Fibroblast of villous mesenchyme (primary cell): ENCODE measurements at places on chromosomes 2 and 18. TPM values are rescaled to one million over a fixed set of nuclear protein-coding genes. Genes with fewer than 3 reads are reported as not detected.

DNA sequence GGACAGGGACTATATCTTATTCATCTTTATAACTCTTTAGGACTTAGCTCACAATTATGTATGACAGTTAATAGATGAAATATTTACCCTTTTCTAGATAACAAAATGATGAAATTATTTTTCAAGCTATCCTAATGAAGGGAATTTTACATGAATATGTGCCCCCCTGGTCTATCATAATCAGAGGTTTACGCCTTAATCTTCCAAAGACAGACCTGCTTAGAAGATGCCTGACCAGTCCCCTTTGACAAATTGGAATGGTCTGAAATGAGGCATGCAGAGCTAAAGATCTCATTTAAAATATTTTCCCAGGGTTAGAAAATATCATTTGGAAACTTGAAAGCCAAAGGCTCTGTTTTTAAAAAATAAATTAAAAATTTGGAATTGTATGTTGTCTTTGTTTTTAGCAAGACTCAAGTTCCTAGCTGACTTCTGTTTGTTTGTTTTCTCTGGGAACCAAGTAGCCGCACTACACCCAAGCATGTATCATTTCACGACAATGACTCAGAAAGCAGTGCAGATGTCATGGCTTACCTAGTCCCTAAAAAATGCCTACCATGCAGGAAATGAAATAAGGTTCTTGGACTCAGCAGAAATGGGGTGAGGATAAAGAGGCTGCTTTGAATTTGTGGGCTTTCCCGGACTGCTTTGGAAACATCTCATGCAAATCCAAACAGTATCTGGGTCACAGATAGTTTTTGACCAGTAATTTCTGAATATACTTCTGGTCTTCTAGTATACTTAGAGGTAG lies 162.1 kb downstream of the ZEB2 start:
- peak; percentile 94 for DNase-seq

DNA sequence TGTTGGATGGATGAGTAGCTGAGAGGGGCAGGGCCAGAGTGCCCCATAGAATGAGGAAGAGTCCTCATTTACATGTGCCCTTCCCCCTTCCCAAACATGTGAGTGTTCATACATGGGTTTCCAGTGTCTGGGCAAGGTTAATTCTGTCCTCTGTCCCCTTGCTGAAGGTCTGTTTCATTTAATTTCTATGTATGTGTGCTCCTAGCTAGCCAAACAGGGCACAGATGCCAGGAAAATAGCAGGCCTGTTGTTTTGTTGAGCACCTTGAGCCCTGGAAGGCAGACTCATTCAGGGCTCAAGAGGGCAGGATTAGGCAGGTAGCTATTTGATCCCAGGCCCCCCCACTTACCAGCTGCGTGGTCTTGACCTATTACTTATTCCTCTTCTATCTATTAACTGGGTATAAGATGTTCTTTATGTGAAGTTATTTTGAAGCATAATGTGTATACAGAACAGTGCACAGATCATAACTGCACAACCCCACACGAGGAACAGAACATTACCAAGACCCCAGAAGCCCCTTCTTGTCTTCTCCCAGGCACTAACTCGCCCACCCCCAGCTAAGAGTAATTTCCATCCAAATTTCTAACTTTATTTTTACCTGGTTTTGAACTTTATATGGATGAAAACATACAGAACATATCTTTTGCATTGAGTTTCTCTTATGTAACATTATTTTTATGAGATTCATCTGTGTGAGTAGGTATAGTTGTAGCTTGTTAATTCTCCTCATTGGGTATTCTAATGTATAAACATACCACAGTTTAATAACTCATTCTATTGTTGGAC lies 164.3 kb downstream of the RPIA start:
- no peak for DNase-seq

MBOAT2 gene
- total RNA-seq: 33.5 and 72.5 TPM in 2 replicates

DNA sequence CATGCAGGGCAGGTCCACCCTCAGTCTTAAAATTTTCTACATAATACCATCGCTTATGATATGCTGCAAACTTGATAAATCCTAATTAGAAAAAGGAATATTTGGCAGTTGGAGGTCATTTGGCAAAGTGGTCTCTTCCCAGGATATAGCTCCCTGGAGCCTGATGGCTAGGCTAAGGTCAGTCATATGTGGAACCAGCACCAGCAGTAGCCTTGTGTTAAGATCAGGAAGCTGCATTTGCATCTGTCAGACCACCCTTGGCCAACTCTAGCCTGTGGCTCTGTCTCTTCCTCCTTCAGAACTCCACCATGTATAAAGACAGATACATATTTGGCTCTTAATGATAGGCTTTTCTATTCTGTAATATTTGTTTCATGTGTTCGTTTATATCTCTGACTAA lies 5.4 kb upstream of the HK2 start:
- DNase-seq: no peak

DNA sequence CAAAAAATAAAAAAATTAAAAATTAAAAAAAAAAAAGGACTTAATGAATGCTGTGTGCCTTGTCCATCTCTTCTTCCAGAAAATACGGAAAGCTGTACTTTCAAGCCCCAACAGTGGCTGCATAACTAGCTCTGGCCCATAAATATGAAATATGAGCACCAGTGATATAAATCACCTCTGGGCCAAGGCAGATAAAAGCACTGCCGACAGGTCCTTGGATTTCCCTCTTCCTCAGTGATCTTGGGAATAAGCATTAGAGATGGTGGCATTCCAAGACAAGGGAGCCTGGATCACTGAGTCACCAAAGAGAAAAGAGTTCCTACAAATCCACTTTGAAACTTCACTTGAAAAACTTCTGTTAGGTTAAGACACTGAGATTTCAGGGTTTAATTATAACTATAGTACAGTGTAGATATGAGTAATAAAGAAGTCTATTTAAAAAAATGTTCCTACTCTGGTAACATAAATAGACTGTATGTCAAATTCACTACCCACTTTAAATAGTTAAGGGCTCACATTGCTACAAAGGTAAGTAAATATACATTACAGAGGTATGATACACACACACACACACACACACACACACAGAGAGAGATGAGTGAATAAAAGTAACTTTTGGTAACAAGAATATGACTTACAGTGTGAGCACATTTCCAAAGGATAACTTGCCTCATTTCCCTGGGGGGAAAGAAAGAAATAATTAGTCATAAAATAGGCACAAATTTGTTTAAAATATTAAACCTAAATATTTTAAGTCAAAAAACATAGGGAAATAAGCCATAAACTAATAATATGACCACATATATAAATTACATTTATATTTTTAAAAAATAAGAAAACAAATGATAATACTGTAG lies 35.6 kb downstream of the PPP3R1 start:
- DNase-seq: no peak

DNA sequence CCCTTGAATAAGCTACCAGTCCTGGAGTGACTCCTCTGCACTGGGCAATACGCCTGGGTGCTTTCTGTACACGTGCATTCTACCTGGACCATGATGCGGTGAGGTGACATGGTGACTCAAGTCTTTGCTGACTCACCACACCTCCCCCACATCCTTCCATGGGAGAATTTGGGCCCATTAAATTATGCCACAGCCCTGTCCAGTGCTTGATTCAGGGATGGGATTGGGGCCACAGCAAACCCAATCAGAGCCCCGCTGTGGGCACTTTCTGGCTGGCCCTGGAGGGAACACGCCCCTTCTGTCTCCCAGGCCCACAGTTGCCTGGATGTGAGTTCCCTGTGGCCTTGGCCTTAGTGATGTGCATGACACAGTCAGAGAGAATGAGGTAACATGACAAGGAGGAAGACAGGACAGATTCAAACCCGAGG lies 86.9 kb downstream of the LRRC30 start:
- DNase-seq: no peak

CAVIN2 gene
- 8.4 and 21.6 TPM in 2 replicates for total RNA-seq

DNA sequence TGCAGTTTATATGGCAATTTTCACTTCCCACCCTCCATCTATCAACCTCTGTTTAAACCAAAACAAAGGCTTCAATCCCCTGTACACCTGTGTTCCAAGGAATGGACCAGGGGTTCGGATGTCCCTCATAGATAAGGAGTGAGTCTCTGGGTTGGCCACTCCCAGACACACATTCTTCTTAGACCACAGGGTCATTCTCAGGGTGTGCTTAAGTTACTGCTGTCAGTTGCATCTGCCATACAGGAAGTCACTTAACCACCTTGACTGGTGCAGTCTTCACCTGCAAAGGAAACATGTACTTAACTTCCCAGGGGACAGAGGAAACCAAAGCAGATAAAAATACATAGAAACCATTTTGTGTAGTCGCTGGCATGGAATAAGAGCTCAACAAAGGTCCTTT lies 151.0 kb upstream of the NDUFV2 start:
- no peak for DNase-seq

GRCh38 chr2:68925295-68925896 lies 27.3 kb downstream of the GKN2 start:
- peak; percentile 55 for DNase-seq

ASXL3 gene
- total RNA-seq: under 0.01 and 0.64 TPM in 2 replicates

LOXL3 gene
- total RNA-seq: 9.9 and 10.6 TPM in 2 replicates

GRCh38 chr2:167924556-167924955 lies 322.8 kb downstream of the STK39 start:
- no peak for DNase-seq

FBLN7 gene
- total RNA-seq: 1.3 and 6.1 TPM in 2 replicates

TRIB2 gene
- total RNA-seq: 28.0 and 28.9 TPM in 2 replicates

DNA sequence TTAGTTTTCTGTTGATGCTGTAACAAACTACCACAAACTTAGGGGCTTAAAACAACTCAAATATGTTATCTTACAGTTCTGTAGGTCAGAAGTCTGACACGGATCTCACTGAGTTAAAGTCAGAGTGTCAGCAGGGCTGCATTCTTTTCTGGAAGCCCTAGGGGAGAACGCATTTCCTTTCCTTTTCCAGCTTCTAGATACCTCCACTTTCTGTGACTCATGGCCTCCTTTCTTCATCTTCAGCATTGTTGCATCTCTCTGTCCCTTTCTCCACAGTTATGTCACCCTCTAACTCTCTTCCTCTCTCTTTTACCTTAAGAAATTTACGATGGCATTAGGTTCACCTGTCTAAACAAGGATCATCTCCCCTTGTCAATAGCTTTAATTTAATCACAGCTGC lies 13.3 kb upstream of the PPP4R1 start:
- DNase-seq: peak; percentile 61

GRCh38 chr2:1481406-1482252 lies 68.4 kb downstream of the TPO start:
- DNase-seq: no peak

HOXD8 gene
- total RNA-seq: 11.9 and 15.5 TPM in 2 replicates

GRCh38 chr18:23306822-23307221 lies 146.3 kb upstream of the RIOK3 start:
- DNase-seq: no peak

- DNase-seq: no peak
Observed at GRCh38 chr2:173989160-173989883, 24.1 kb upstream of the SP3 start.

- DNase-seq: no peak
Observed at GRCh38 chr2:98656800-98657199, 48.4 kb downstream of the UNC50 start.

DNA sequence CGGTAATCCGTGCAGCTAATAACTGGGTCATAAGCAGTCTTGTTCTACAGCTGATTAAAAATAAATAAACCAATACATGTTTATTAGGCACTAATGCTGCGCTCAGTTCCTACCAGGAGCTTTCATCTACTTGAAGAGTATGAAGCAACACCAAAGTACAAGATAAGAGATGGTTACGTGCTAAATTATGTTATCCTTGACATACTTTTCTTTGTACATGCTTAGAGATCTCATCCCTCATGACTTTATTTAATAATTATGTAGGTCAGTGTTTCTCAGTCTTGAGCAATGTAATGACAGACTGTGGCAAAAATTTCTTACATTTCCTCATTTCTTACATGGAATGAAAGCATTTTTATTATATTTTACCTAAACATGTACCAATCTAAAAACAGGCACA lies 54.6 kb upstream of the COBLL1 start:
- peak; percentile 78 for DNase-seq

GRCh38 chr2:177264209-177264692 lies 276 bp downstream of the NFE2L2 start:
- no peak for DNase-seq

SIX2 gene
- total RNA-seq: under 0.01 TPM in 1 of 2 replicates, not detected in the other

DNA sequence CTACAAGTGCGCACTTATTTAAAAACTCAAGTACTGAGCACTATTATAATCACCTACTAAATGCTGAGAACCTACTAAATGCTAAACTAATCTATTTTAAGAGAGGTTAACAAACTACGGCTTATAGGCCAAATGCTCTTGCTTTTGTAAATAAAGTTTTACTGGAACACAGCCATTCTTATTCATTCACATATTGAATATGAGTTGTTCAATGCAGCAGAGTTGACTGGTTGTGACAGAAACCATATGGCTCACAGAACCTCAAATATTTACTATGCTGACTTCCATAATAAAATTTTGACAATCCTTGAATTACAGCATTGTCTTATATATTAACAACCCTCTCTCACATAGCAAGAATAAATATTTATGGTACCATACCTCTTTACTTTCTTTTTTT lies 103.2 kb downstream of the ZNF521 start:
- DNase-seq: peak; percentile 59

MOGAT1 gene
- total RNA-seq: not detected in 2 replicates

CKAP2L gene
- total RNA-seq: 6.8 and 10.4 TPM in 2 replicates

DNA sequence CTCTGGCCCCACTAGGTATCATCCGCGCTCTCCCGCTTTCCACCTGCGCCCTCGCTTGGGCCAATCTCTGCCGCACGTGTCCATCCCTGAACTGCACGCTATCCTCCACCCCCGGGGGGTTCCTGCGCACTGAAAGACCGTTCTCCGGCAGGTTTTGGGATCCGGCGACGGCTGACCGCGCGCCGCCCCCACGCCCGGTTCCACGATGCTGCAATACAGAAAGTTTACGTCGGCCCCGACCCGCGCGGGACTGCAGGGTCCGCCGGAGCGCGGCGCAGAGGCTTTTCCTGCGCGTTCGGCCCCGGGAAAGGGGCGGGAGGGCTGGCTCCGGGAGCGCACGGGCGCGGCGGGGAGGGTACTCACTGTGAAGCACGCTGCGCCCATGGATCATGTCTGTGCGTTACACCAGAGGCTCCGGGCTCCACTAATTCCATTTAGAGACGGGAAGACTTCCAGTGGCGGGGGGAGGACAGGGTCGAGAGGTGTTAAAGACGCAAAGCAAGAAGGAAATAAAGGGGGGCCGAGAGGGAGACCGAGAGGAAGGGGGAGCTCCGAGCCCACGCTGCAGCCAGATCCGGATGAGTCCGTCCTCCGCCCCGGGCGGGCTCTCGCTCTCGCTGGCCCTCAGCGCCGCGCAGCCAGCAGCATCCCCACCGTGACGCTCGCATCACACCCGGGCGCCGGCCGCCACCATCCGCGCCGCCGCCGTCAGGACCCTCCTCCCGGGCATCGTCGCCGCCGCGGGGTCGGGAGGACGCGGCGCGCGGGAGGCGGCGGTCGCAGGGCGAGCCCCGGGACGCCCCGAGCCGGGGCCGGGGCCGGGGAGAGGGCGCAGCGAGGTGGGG lies 664 bp downstream of the NETO1 start:
- DNase-seq: no peak

ARHGAP28 gene
- total RNA-seq: 6.0 and 7.1 TPM in 2 replicates
